ENCODE measurements at places on chromosomes 1 and 21.

- H3K27ac ChIP-seq: no peak overlapping the region
- H3K4me3 ChIP-seq: no peak overlapping the region
- DNase-seq: no peak
- no peaks in the 10 kb centered on the region for H3K36me3 ChIP-seq
Observed at GRCh38 chr1:230339033-230339432, 87.1 kb downstream of the PGBD5 start.

- peak within 1 kb of the TSS; percentile 54 for H3K4me3 ChIP-seq
- peaks cover 35% of the 10 kb centered on the region for H3K4me1 ChIP-seq
- no peaks in the 10 kb centered on the region for H3K27me3 ChIP-seq
- H3K27ac ChIP-seq: no peak within 1 kb of the TSS
- no peaks in the 10 kb centered on the region for H3K36me3 ChIP-seq
Observed at GRCh38 chr1:6260961-6261614, at the start of gene GPR153. Gene GPR153 (minus strand): TSS chr1:6261098. CDS start chr1:6254905, 6,193 bp downstream.

DNA sequence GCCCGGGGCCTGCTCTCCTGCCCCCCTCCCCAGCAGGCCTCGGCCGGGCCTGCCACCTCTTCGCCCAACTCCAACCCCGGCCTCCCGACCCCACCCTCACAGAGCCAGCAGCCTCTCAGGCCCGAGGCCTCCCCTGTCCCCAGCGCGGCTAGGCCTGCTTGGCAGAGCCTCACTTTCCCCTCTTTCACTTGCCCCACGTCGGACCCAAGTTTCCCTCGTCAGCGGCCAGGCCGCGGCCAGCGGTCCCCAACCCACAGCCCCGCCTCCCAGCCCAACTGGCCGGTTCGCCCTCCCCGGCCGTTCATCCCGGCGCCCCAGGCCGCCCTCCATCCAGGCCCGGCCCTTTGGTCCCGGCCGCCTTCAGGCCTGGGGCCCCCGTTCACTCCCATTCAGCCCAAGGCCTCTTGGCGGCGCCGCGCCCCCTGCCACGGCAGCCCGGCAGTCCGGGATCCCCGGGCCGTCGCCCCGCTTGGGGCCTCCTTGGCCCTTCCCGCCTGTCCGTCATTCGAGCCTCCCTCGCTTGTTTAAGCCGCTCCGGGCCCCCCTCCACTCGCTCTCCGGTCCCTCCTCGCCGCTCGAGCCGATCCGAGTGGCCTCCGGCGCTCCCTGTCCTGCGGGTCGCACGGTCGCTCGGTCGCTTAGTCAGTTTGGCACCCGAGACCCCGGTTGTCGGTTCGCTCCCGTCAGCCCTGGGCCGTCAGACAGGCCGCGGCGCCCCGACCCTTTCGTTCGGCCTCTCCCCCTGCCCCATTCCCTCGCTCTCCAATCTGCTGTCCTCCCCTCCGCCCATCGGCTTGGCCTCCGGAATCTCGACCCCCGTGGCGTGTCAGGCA is 1.4 kb downstream of the LRRC41 start:
- peaks cover 19% of the 10 kb centered on the region for H3K36me3 ChIP-seq
- H3K4me3 ChIP-seq: peak overlapping the region; percentile 96
- H3K27me3 ChIP-seq: peaks cover 4% of the 10 kb centered on the region
- H3K4me1 ChIP-seq: peaks cover 40% of the 10 kb centered on the region

GRCh38 chr1:102466487-102466886 is 469.8 kb upstream of the OLFM3 start:
- DNase-seq: no peak
- H3K27me3 ChIP-seq: no peaks in the 10 kb centered on the region
- H3K4me1 ChIP-seq: no peaks in the 10 kb centered on the region

- DNase-seq: no peak
- H3K4me3 ChIP-seq: no peak overlapping the region
- H3K27ac ChIP-seq: no peak overlapping the region
- peaks cover 16% of the 10 kb centered on the region for H3K4me1 ChIP-seq
- no peaks in the 10 kb centered on the region for H3K36me3 ChIP-seq
Observed at GRCh38 chr1:43135857-43136781, 36.0 kb downstream of the EBNA1BP2 start.

- H3K36me3 ChIP-seq: no peaks in the 10 kb centered on the region
- H3K27ac ChIP-seq: no peak overlapping the region
- no peak overlapping the region for H3K4me3 ChIP-seq
- H3K4me1 ChIP-seq: peaks cover 13% of the 10 kb centered on the region
- DNase-seq: no peak
Observed at GRCh38 chr1:65363484-65363883, 54.1 kb downstream of the DNAJC6 start.

- DNase-seq: no peak
- H3K36me3 ChIP-seq: no peaks in the 10 kb centered on the region
- H3K27ac ChIP-seq: no peak overlapping the region
- peaks cover 44% of the 10 kb centered on the region for H3K4me1 ChIP-seq
- H3K27me3 ChIP-seq: no peaks in the 10 kb centered on the region
- H3K4me3 ChIP-seq: no peak overlapping the region
Observed at GRCh38 chr1:111205714-111206050, 5.2 kb upstream of the DENND2D start.

DNA sequence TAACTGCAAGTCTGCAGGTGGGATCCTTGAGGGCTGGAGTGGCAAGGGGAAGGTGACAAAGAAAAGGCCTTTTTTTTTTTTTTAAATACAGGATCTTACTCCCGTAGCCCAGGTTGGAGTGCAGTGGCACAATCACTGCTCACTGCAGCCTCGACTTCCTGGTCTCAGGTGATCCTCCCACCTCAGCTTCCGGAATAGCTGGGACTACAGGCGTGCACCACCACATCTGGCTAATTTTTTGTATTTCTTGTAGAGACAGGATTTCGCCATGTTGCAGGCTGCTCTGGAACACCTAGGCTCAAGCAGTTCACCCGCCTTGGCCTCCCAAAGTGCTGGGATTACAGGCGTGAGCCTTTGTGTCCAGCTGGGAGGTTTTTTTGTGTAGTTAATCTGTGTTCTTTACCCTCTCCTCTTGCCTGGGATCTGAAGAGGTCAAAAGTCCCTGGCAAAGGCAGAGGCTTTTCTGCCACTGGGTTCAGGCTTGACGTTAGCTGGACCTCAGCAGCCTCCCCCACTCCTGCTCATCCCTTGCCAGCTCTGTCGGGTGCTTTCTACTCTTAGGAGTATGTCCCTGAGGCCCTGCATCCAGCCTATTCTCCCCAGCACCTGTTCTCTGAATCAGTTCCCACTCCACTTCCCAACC is 5.2 kb downstream of the IL6R start:
- peak overlapping the region; percentile 55 for H3K27ac ChIP-seq
- H3K27me3 ChIP-seq: no peaks in the 10 kb centered on the region
- no peak for DNase-seq
- no peaks in the 10 kb centered on the region for H3K36me3 ChIP-seq
- H3K4me1 ChIP-seq: peaks cover 78% of the 10 kb centered on the region
- H3K4me3 ChIP-seq: no peak overlapping the region

DNA sequence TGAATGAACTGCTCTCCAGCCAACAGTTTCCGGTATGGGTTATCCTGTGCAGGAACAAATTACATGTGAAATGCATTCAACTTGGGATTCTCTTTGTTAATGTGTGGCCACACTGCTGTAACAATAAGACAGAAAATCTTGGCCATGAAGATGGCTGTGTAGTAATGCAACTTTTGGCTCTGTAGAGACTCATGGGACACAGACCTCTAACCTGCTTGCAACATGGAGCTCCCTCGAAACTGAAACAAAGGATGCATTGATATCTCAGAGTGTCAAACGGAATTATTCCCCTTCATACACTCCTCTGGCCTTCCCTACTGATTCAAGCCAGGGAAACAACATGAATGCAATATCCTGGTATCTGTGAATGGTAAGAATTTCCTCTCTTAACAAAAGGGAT is 559.3 kb upstream of the ZRANB2 start:
- no peak overlapping the region for H3K27ac ChIP-seq
- no peak overlapping the region for H3K4me3 ChIP-seq
- no peaks in the 10 kb centered on the region for H3K36me3 ChIP-seq
- no peak for DNase-seq
- H3K27me3 ChIP-seq: no peaks in the 10 kb centered on the region

GRCh38 chr1:25727088-25727487 is 72.9 kb upstream of the SELENON start:
- no peak overlapping the region for H3K27ac ChIP-seq
- DNase-seq: no peak
- no peaks in the 10 kb centered on the region for H3K36me3 ChIP-seq
- H3K27me3 ChIP-seq: peaks cover 2% of the 10 kb centered on the region
- H3K4me3 ChIP-seq: no peak overlapping the region
- peaks cover 15% of the 10 kb centered on the region for H3K4me1 ChIP-seq

DNA sequence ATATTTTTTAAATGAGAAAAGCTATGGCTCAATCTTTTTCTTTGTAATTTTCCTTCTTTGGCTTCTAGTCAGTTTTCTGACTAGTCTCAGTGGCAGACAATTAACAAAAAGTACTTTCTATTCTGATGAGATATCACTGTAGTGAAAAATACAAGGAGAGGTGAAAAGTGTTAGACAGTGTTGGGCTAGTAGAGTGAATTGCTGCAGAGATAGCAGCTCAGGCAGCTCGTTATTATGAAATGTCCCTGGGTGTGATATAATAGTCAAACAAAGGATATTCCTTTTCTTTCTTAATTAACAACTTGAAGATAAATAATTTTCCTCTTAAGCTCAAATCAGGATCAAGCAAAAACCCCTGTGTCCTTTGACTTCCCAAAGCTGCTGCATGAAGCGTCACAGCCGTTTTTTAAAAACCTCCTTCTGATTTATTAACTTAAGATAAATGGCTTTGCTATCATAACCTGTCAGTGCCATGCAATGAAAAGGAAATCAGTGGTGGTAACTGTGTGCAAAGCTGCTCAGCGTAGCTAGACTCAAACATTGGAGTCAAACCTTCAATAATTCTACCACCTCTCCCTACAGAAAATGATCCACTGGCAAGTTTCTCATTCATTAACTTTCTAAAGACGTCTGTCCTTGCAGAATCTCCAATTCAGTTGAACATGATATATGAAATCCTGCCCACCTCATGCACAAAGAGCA is 646.6 kb upstream of the PTBP2 start:
- H3K4me1 ChIP-seq: no peaks in the 10 kb centered on the region
- H3K27me3 ChIP-seq: no peaks in the 10 kb centered on the region
- H3K27ac ChIP-seq: no peak overlapping the region
- H3K4me3 ChIP-seq: no peak overlapping the region

GRCh38 chr1:45009956-45010854 is 919 bp downstream of the HECTD3 start:
- DNase-seq: no peak
- H3K4me3 ChIP-seq: peak overlapping the region; percentile 73
- peaks cover 32% of the 10 kb centered on the region for H3K4me1 ChIP-seq
- H3K36me3 ChIP-seq: peaks cover 50% of the 10 kb centered on the region
- H3K27ac ChIP-seq: peak overlapping the region; percentile 85

- no peak for DNase-seq
- peak overlapping the region; percentile 68 for H3K27ac ChIP-seq
- no peaks in the 10 kb centered on the region for H3K27me3 ChIP-seq
- peaks cover 11% of the 10 kb centered on the region for H3K4me1 ChIP-seq
- no peaks in the 10 kb centered on the region for H3K36me3 ChIP-seq
- H3K4me3 ChIP-seq: peak overlapping the region; percentile 76
Observed at GRCh38 chr1:168180148-168180524, 1.4 kb downstream of the TIPRL start.

GRCh38 chr1:188154196-188154595 is 1325.4 kb downstream of the PLA2G4A start:
- H3K27ac ChIP-seq: no peak overlapping the region
- no peaks in the 10 kb centered on the region for H3K36me3 ChIP-seq
- no peak for DNase-seq
- H3K4me1 ChIP-seq: no peaks in the 10 kb centered on the region
- no peak overlapping the region for H3K4me3 ChIP-seq

- no peaks in the 10 kb centered on the region for H3K27me3 ChIP-seq
- H3K36me3 ChIP-seq: no peaks in the 10 kb centered on the region
- peak; percentile 77 for DNase-seq
- H3K4me1 ChIP-seq: peaks cover 35% of the 10 kb centered on the region
- peak overlapping the region; percentile 48 for H3K4me3 ChIP-seq
Observed at GRCh38 chr1:154386643-154387352, 18.3 kb upstream of the IL6R start.

DNA sequence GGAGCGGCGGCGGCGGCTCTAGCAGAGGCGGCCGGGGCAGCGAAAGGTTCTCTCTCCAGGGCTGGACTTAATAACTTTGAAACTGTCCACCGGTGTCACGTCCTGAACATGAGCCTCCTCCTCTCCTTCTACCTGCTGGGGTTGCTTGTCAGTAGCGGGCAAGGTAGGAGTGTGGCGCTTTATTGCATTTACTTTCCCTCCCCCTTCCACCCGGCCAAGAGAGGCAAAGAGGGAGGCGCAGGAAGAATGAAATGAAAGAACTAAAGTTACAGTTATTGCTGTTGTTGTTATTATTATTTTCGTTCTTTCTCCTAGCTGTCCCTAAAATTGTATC is 214 bp downstream of the NCAM2 start:
- H3K27ac ChIP-seq: no peak overlapping the region
- peak overlapping the region; percentile 62 for H3K4me3 ChIP-seq
- H3K4me1 ChIP-seq: no peaks in the 10 kb centered on the region
- no peak for DNase-seq
- peaks cover 6% of the 10 kb centered on the region for H3K27me3 ChIP-seq
